ENCODE measurements at places on chromosomes 12 and 14. TPM values are rescaled to one million over a fixed set of nuclear protein-coding genes. Genes with fewer than 3 reads are reported as not detected.

PLEK2 gene
- 22.4 TPM for total RNA-seq

PPFIA2 gene
- 2.2 TPM for total RNA-seq

LRRK2 gene
- total RNA-seq, result 4.5 TPM

EPYC gene
- not detected for total RNA-seq

SLC4A8 gene
- total RNA-seq, result 1.1 TPM

EIF2B2 gene
- 57.9 TPM for total RNA-seq

NOVA1 gene
- not detected for total RNA-seq

KIAA0586 gene
- 19.6 TPM for total RNA-seq

SUPT16H gene
- total RNA-seq, result 98.3 TPM

LMNTD1 gene
- total RNA-seq, result not detected

SPIC gene
- total RNA-seq, result not detected

GPRC5D gene
- total RNA-seq, result not detected

POLE gene
- 40.4 TPM for total RNA-seq

MYF5 gene
- total RNA-seq, result not detected

TTC5 gene
- total RNA-seq, result 22.9 TPM

PMCH gene
- not detected for total RNA-seq
